D341Med (cell line): ENCODE measurements at places on chromosomes 6 and 20.

- no peak for DNase-seq
Observed at GRCh38 chr20:60024245-60024644, 66.0 kb downstream of the CDH26 start.

GRCh38 chr6:85756982-85757381 lies 114.3 kb upstream of the SYNCRIP start:
- DNase-seq, result peak; percentile 27

DNA sequence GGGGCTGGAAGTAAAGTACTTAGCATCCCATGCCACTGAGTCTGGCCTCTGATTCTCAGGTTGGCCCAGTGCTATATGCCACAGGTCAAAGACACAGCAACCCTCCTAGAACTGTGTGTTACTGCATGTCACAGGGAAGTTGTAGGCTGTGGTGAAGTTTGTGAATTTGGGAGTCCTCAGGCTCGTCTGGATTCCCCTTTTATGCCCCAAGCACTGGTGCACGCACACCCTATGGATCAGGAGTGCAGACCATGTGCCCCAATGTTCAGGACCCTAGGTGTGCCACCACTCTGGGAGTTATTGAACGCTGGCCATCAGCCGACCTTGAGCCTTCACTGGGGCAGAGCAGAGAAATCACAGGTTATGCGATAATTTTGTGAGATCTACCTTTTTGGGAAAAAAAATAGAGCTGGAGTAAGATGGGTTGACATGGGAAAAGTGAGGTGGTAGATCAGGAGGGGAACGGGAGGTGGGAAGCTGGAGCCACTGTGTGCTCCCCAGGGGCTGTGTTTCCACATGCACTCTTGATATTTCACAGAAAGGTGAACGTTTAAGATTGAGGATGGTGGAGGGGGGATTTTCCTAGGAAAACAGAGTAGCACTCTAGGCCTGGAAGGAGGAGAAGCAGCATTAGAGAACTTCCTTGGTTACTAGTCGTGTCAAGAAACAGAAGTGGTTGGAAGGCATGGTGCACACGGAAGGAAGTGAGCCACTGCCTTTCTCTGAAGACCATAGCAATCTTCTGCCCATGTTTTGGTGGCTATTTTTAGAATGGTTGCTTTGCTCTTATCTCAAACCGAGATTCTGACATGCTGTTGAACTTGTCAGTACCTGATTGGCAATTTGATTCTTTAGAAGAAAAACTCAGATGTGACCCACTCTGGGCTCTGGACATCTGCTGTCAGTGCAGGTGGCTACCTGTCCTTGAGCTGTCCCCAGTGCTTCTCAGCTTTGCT lies 44.1 kb downstream of the DUSP22 start:
- no peak for DNase-seq

DNA sequence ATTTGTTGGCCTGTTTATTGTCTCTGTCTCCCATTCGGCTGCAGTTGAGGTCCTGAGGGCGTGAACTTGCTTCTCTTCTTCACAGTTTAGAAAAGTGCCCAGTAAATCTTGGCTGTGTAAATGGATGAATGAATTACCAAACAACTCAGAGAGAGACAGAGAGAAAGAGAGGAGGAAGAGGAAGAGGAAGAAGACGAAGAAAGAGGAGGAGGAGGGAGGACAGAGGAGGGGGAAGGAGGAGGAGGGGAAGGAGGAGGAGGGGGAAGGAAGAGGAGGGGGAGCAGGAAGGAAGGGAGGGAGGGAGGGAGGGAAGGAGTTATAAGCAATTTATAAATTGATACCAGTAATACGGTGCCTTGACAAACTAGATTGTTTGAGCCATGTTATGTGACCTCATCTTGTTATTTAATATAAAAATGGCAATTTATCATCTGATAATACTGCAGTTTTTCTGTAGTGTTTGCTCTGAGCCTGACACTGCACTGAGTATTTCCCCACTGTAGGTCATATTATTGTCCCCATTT lies 18.7 kb downstream of the HCK start:
- no peak for DNase-seq

DNA sequence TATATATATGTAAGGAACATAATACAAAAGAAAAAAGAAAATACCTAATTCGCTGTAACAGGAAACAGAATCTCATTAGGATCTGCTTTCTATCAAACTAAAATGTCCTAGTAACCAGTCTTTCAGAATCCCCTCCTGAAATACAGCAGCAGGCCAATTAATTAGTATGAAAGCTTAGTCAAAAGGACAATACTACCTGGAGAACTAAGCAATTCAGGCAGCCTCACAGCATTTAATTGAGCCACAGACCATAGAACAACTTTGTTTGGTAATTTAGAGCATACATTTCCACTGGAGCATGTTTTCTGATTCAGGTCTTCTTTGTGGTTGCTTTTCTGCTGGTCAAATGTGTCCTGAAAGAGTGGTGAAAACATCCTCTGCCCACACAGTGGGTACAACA lies 516.0 kb downstream of the LMBRD1 start:
- DNase-seq, result no peak

GRCh38 chr6:157302736-157303135 lies 20.6 kb downstream of the TMEM242 start:
- DNase-seq, result no peak

- no peak for DNase-seq
Observed at GRCh38 chr6:41288754-41289129, 2.3 kb upstream of the TREM1 start.

DNA sequence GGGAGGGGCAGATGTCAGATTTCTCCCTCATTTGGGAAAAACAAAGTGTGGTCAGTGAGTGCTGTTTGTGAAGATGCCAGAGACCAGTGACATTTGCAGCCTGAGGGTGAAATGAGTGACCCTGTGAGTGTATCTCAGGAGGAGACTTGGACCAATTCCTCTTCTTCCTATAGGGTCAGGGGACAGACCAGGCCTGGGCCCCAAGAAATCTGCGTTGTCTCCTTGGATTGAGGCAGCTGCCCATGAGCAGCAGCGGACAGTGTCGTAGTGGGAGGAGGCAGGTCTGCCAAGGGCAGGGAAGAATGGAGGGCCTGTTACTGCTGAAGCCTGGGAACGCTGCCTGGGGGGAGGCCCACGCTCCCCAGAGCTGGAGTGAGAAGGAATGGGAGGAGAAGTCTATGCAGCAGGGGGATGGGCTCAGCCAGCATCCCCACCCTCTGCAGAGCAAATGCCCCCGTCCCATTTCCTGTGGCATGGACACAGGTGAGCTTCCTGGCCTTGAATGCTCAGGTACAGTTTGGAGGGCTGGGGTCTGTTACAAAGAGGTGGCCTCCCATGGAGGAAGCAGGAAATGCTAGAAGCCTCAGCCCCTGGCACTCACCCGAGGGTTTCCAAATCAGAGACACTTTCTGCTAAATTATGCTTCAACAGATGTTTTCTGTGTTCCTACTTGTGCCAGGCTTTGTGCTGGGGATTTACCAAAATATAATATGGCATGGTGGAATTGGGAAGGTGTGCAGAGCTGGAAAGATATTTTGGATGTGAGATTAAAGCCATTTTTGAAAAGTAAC lies 29.8 kb downstream of the DAAM2 start:
- DNase-seq, result no peak

DNA sequence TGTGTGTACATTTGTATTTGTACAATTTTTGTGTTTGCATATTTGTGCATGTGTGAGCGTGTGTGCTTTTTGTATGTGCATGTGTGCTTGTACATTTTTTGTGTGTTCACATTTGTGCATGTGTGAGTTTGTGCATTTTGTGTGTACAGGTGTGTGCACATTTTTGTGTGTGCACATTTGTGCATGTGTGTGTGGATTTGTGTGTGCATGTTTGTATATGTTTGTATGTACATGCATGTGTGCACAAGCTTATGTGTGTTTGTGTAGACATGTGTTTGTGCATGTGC lies 28.9 kb downstream of the PRR18 start:
- no peak for DNase-seq

GRCh38 chr20:23754731-23755130 lies 4.0 kb upstream of the CST1 start:
- no peak for DNase-seq

- no peak for DNase-seq
Observed at GRCh38 chr20:51584737-51585136, 42.2 kb upstream of the NFATC2 start.

DNA sequence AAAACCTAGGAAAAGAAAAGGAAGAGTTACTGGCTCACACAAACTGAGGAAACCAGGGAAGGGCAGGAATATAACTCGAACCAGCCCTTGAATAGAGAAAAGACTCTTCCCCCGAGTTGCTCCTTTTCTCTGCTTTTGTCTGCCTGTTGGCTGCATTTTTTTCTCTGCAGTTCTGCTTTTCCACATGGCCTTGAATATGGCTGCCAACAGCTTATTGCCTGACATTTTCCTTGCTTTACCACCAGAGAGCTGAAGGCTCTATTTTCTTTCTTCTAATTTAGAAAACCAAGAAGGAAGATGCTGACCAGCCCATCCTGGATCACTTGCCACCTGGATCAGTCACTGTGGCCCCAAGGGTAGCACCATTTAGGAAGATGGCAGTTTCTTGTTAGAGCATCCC lies 164.8 kb upstream of the MAN1A1 start:
- DNase-seq, result no peak

- DNase-seq, result no peak
Observed at GRCh38 chr6:115972679-115973078, 88.0 kb downstream of the FRK start.

DNA sequence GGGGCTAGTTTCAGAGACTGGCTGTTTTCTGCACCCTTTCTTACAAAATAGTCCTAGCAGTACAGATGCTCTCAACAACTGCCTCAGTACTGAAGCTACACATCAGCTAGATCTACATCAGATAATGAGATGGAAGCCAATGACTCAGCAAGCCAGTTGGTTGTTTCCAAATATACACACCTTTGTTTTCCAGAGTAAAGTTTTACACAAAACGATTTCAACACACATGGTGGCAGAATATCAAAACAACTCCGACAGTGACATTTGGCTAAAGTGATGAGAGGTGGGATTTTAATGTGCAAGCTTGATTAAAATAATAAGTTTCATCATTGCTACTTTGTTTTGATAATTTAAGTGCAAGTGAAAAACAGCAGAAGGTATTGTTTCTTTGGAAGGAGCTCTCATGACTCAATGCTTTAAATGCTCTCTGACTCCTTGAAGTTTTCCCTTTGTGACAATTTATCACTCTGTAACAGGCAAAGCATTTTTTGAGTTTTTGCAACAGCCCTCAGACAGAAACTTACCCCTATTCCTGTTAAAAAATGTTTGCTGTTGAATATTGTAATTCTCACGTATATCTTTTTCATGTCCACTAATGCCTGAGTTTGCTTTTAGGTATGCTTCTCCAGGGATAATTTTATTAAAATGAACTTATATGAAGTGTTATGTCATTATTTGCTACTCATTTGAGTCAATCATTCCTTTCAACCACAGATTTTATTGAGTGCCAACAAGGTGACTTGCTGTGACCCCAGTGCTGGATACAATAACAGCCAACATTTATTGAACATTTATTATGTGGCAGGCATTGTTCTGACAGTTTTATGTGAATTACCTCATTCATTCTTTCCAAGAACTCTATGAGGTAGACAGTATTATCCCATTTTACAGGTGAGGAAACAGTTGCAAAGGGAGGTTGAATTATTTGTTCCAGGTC lies 882.0 kb downstream of the TFAP2A start:
- DNase-seq, result no peak

- DNase-seq, result no peak
Observed at GRCh38 chr6:56911847-56912246, 43.1 kb upstream of the BEND6 start.

DNA sequence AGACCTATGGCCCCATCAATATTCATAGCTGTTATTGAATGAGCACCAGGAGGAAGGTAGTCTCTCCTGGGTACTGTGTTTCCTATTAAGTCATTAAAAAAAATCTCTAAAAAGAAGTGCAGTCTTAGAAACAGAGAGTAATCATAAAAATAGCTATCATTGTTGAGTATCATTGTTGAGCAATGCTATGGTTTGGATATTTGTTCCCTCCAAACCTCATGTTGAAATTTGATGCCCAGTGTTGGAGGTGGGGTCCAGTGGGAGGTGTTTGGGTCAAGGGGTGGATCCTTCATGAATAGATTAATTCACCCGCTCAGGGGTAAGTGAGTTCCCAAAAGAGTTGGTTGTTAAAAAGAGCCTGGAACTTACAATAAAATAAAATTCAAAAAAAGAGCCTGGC lies 88.1 kb upstream of the IYD start:
- DNase-seq, result no peak

GRCh38 chr6:87687296-87687695 lies 14.7 kb downstream of the AKIRIN2 start:
- DNase-seq, result no peak

GRCh38 chr6:4677011-4677750 lies 99.0 kb upstream of the CDYL start:
- DNase-seq, result no peak

- DNase-seq, result no peak
Observed at GRCh38 chr6:18392346-18392877, 5.3 kb downstream of the RNF144B start.

DNA sequence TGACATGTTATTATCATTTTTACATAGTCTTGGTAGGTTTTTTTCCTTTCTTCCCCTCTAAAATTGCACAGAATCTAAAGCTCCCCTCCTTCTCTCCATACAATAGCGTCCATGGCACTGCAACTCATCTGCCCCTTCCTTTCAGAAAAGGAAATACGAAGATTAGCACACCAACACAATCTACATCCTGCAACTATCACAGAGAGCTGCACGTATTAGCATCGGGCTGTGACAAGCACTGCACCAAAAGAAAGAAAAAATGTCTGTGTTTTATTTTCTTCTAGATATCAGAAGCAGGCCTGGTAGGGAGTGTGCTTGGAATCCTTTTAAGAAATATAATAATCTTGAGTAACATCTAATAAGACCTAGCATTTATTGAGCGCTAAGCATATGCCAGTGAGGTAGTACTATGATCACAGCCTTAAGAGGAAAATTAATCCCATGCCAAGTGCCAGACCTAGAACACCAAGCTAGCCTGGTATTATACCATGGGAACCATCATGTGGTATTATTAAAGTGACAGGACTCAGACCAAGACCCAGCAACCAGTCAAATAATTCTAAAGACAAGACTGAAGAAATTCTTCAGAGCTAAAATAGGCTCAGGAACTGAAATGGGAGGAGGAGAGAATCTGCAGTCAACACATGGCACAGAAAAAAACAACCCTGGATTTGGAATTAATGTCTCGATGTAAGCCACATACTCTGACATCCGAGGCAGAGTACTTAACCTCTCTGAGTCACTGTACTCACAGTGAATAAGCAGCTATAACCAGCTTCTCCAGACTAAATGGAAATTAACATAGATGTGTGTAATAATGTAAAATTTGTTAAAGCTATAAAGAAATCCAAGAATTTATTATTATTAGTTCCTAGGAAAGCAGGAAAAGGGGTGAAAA lies 124.3 kb downstream of the IPCEF1 start:
- no peak for DNase-seq

GRCh38 chr6:135853227-135853626 lies 1.7 kb downstream of the PDE7B start:
- no peak for DNase-seq

DNA sequence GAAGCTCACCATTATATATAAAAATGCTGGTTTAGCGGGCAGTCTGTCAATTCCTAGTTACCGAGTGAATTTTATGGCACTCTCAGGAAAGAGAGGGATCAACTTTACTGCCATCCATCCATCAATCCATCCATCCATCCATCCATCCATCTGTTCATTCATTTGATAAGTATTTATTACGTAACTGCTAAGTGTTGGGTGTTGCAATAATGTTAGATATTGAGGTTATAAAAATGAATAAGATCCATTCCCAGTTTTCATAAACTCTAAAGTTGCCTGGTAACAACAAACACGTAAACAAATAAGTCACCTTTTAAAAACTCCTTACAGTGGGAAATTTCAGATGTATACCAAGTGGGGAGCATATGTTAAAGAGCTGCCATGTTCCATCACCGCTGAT lies 36.8 kb downstream of the SASH1 start:
- DNase-seq, result no peak

GRCh38 chr20:25318471-25319240 lies 70.8 kb downstream of the PYGB start:
- DNase-seq, result no peak

GRCh38 chr6:133767357-133767970 lies 121.4 kb upstream of the TCF21 start:
- DNase-seq, result no peak
